ENCODE measurements at places on chromosomes 2 and 18.

GRCh38 chr2:149731079-149731478 lies 143.5 kb upstream of the MMADHC start:
- DNase-seq = no peak

- DNase-seq = no peak
These were observed 19.4 kb downstream of the TMEM87B start for GRCh38 chr2:112074506-112074905.

DNA sequence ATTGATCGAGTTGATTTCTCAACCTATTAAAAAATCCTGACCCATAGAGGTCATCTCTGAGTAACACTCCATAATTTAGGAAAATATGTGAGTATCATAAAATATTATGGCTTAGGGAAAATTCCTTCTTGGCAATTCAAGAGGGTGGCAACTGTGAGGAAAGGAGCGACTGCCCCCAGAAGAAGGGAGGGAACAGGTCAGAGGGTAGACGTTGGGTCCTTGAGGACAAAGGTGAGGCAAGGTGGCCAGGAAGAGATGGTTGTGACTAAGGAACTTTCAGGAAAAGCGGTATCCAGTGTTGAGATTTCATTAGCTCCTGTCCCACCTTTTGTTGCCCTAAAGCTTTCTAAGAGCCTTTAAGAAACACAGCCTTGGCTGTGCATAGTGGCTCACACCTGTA lies 10.5 kb upstream of the AGAP1 start:
- DNase-seq = no peak

- DNase-seq = no peak
These were observed 121.4 kb upstream of the COPS8 start for GRCh38 chr2:236964291-236964690.

- no peak for DNase-seq
These were observed 214.5 kb downstream of the EN1 start for GRCh38 chr2:118632921-118633320.

GRCh38 chr2:237572742-237573101 lies 6.3 kb downstream of the PRLH start:
- DNase-seq = no peak

- DNase-seq = peak; percentile 29
These were observed 42.4 kb downstream of the HK2 start for GRCh38 chr2:74876081-74876886.

DNA sequence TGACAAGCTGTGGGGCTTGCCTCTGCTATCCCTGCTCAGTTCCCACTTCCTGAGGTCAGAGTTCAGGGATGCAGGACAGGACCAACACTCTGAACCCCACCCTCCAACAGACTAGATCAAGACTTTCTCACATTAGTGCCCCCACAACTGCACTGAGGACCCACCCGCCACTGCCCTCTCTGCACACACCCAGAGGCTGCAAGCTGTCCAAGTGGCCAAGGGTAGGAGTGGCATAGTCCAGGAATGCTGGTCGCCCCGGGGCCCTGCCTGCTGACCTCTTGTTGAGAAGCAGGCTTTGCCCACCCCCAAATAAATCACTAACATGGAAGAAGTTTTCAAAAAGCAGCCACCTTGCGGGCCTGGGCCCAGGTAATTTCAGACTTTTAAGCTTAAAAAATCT lies 5.5 kb upstream of the KIF1A start:
- DNase-seq = no peak

- peak; percentile 63 for DNase-seq
These were observed 62.5 kb downstream of the RELCH start for GRCh38 chr18:62249478-62250097.

DNA sequence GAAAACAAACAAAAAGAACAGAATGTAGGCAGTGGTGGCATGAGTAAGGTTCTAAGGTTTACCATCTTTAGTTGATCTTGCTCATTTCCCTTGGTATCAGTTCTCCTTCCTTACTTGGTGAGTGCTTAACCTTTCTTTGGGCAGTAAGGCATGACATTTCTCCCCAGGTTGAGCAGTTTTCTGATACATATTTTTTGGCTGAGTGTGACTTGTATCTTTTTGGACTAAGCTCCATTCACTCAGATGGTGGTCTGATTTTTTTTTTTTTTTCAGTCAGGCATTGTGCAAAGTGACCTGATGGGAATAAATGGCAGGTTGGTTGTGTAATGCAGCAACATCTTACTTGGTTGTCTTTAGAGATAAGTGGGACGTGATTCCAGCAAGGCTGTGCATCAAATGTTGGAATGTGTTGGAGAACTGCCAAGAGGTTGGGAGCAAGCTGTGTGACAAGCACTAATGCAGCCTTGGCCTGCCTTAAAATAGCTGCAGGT lies 15.1 kb downstream of the SPTBN1 start:
- DNase-seq = peak; percentile 64

DNA sequence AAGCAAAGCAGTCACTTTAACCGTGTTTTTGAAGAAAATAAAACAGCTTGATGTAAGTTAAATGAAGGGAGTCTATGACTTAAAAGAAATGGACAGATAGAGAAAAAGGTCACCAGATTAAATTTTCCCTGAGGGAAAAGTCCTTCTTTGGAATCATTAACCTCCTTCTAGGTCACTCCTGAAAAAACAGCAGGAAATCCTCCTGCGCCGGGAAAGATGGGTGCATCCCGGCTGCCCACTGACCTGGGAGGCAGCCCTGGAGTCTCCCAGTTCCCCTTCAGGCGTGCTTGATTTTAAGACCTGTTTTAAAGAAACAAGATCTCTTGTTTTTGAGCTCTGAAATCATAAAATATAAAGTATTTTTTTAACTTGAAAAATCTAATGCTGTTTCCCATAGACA lies 18.4 kb upstream of the ZNF521 start:
- no peak for DNase-seq

GRCh38 chr2:224983712-224984554 lies 58.3 kb downstream of the DOCK10 start:
- peak; percentile 63 for DNase-seq

DNA sequence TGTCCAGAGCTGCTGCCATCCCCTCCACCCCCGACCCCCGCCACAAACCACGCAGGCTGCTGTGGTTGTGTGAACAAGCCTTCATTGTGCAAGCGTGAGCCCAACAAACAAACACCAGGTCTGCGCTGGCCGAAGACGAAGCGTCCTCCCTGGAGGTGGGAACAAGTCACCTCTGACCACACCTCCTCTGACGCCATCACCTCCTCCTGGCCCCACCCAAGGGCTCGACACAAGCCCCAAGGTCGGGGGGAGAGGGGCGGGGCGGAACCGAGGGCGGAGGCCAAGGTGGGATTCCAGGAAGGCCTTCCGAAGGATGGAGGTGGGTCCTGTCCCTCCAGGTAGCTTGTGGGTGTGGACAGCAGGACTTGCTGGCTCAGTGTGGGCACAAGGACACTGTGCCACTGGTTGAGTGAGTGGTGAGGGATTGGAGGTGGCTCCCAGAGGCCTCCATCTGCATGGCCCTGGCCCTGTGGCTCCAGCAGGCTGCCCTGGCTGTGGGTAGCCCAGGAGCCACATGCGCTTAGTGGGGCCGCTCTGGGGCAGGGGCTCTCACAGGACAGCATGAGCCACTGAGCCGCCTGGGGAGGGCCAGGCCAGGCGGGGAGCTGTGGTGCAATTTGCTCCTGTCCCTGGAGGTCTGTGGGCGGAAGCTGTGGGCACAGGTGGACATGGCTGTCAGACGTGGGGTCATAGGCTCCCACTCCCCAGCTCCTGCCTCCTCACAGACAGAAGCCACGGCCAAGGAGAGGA lies 7.4 kb upstream of the GPR17 start:
- no peak for DNase-seq

- DNase-seq = peak; percentile 29
These were observed 142.1 kb downstream of the USP34 start for GRCh38 chr2:61328707-61329251.

DNA sequence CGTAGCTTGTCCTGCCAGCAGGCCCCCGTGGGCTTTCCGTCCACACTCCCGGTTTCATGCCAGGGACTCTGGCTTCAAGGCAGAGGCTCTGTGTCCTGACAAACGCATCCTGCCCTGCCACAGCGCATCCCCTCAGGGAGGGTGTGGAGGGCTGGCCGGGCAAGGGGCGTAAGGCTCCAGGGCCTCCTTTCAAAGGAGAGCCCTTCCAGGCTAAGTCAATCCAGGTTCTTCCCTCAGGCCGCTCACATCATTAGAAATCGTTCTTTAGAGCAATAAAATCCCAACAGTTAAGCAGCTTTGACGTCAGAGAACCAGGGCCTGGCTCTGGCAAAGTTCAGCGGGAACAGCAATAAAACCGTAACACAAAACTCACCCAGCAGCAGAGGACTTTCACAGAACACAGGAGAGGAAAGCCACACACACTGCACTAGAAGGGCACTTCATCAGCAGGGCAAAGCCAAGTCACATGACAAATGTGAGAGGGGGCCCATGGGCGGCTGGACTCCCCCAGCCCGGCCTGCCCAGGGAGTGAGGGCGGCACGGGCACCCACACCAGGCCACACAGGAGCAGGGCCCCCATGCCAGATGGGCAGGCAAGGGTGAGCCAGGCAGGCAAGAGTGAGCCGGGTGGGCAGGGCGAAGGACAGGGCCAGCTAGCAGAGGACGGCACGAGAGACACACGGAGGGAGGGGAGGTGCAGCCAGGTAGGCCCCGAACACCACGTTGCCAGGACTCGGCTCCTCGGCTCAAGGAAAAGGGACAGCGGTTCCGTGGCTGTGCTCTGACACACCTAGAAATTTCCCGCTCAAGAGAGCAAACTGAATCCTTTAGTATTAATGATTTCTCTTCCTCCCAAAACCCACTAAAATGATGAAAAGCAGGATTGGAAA lies 52.0 kb downstream of the HDAC4 start:
- no peak for DNase-seq

DNA sequence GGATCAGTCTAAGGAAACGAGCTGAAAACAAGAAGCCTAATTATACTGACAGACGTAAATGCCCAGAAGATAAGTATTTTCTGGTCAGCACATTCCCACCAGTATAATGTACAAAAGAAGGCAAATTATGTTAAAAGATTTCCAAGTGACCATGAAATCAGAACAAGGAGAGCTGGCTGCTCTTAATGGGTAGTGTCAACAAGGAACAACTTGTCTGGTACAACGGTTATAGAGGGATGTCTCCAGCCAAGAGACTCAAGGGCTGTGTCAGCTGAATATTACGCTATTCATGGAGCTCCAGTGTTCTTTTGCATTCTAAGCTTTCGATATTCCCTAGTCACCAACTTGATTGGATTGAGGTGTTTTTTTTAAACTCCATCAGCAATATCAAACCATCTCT lies 8.6 kb upstream of the L3MBTL4 start:
- DNase-seq = no peak

GRCh38 chr2:46202987-46203386 lies 94.2 kb upstream of the EPAS1 start:
- no peak for DNase-seq

DNA sequence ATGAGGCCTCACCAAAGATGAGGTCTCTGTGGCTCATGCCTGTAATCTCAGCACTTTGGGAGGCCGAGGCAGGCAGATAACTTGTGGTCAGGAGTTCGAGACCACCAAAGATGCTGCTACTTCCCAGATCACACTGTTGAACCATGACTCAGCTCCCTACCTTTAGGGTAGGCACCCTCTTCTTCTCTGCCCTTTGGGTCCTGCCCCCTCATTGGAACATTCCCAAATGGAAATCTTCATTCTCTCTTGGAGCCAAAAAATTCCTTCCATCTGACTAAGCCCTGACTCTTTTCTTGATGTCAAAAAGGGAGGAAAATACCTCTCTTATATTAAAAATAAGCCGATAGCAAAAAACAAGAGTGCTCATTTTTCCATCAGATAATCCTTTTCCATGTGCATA lies 183.5 kb downstream of the PAX3 start:
- no peak for DNase-seq

- DNase-seq = no peak
These were observed 136.5 kb upstream of the CTDP1 start for GRCh38 chr18:79542876-79543750.

- DNase-seq = peak; percentile 39
These were observed 112.4 kb upstream of the RIOK3 start for GRCh38 chr18:23340661-23341060.

- DNase-seq = peak; percentile 60
These were observed 112.1 kb upstream of the ATP8B1 start for GRCh38 chr18:57915248-57915647.

DNA sequence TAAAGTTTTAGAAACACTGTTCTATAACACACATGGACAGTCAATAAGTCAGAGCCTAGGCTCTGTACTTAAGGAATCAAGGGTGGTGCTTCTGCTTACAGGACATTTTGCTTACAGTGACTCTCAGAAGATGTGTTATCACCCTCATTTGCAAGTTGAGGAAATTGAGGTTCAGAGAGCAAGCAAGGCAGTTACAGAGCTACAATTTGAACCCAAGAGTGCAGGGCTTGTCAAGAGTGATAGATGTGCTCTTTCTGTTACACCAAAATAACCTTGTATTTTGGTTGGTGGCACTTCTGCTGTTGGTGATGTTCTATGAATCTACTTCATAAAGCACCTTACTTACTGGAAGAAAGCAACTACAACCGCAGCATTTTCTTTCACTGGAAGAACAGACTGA lies 170.2 kb downstream of the THADA start:
- no peak for DNase-seq
